MG63 (cell line): ENCODE measurements at places on chromosomes 1 and 21. TPM values are rescaled to one million over a fixed set of nuclear protein-coding genes. Genes with fewer than 3 reads are reported as not detected.

GRCh38 chr1:26938004-26938658, 16.6 kb downstream of the NUDC start:
- DNase-seq: no peak

DNA sequence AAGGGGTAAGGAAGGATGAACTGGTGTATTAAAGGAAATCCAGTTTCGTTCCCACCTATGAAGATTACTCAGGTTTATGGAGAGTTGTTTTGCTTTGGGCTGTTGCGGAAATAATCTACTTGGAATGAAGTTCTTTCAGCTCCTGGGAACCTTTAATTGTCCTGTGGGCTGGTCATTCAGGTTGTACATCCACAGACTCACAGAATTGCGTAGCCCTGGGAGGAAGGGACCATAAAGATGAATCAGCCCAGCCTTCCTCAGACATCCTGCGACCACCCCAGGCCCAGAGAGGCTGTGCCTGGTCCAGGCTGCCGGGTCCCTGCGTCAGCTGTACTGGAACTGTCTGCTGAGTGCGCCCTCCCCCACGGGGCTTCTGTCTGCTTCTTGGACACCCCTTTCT, 72.7 kb downstream of the GALNT2 start:
- no peak for DNase-seq

GRCh38 chr1:16721871-16722641, 18.3 kb upstream of the RNU1-4 start:
- DNase-seq: no peak

DNA sequence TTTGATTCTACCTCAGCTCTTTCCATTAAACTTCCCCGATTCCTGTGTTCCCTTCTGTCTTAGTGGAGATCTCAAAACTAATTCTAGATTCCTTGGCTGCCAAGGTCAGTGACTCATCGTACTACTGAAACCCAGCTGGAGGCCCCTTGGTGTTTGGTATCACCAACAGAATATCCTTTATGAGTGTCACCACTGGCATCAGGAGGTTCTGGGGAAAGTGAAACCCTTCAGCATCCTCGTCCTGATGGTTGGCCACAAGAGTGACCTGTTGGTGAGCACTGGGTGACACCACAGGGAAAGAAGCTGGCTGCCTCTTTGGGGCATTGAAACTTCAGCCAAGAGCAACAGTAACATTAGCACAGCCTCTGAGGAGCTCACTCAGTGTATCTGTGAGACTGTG, 9.6 kb downstream of the RAB42 start:
- peak; percentile 82 for DNase-seq

- DNase-seq: no peak
Measured at GRCh38 chr21:24217151-24217550, 1390.1 kb downstream of the MRPL39 start.

DNA sequence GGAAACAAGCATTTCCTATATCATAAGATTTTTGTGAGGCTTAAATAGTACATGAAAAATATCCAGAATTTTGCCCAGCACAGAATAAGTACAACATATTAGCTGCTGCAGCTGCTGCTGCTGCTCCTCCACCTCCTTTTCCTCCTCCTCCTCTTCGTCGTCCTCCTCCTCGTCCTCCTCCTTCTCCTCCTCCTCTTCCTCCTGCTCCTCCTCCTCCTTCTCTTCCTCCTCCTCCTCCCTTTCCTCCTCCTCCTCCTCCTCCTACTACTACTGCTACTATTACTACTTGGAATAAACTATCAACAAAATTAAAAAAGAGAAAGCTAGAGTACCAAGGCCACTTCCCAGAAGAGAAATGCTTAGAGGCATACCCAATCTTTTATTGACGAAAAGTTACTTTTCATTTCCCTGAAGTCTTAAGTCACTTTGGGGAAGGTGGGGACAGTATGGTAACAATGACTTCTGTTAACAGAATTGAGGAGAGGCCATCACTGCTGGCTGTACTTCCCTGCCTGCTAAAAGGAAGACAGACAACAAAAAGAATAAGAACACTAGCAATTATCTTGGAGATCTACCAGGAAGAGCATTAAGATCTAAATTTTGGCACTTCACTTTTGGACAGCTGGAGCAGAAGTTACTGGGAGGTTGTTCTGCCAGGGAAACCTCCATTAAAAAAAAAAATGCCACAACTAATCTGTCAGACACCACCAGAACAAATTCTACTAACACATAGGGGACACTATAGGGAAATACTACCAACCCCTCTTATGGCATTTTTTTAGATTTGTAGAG, 7.1 kb downstream of the DENND1B start:
- DNase-seq: no peak

GRCh38 chr1:171965777-171966176, 124.5 kb downstream of the DNM3 start:
- no peak for DNase-seq

GRCh38 chr1:93717640-93718039, 36.0 kb upstream of the BCAR3 start:
- DNase-seq: no peak

- no peak for DNase-seq
Measured at GRCh38 chr1:240109920-240110636, 18.4 kb downstream of the FMN2 start.

- DNase-seq: no peak
Measured at GRCh38 chr1:230125640-230126528, 58.8 kb downstream of the GALNT2 start.

DNA sequence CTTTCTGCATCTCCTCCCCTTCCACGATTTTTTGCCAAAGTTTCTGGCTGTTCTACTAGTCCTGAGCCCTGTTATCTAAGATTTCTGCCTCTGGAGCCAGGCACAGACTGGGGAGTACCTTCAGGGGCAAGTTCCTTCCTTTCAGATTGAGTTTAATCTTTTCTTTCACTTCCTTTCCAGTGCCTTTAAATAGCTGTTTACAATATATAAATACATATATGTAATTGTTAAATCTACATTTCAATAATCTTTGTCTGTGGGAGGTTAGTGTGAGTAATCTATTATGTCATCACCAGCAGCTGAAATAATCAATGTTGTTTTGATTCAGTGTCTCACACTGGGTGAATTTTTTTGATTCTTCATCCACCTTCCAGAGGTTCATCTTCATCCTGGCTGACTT, 31.8 kb downstream of the DIPK1A start:
- DNase-seq: no peak

- peak; percentile 59 for DNase-seq
Measured at GRCh38 chr1:28091043-28091781, 2.8 kb upstream of the EYA3 start.

GRCh38 chr1:12475101-12475500, 142.9 kb downstream of the DHRS3 start:
- no peak for DNase-seq

- DNase-seq: no peak
Measured at GRCh38 chr1:6852136-6852890, 67.1 kb downstream of the CAMTA1 start.

GRCh38 chr1:154198756-154199562, 7.1 kb upstream of the TPM3 start:
- DNase-seq: peak; percentile 9

DNA sequence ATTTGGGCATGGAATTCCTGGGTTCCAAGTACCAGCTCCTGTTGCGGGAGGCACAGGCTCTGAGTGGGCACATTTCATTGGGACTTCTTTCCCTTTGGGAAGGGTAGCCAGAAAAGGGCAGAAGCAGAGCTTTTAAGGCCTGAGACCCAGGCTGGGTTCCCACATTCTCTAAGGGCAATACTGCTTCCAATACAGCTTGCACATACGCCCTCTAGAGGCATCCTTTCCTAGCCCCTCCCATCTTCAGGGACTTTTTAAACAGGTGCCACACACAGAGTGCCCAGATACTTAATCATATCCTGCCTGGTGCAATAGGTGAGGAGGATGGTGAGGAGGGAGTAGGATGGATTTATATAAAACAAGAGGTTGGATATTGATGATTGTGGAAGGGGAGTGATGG, 5.7 kb downstream of the GPR88 start:
- DNase-seq: no peak

DNA sequence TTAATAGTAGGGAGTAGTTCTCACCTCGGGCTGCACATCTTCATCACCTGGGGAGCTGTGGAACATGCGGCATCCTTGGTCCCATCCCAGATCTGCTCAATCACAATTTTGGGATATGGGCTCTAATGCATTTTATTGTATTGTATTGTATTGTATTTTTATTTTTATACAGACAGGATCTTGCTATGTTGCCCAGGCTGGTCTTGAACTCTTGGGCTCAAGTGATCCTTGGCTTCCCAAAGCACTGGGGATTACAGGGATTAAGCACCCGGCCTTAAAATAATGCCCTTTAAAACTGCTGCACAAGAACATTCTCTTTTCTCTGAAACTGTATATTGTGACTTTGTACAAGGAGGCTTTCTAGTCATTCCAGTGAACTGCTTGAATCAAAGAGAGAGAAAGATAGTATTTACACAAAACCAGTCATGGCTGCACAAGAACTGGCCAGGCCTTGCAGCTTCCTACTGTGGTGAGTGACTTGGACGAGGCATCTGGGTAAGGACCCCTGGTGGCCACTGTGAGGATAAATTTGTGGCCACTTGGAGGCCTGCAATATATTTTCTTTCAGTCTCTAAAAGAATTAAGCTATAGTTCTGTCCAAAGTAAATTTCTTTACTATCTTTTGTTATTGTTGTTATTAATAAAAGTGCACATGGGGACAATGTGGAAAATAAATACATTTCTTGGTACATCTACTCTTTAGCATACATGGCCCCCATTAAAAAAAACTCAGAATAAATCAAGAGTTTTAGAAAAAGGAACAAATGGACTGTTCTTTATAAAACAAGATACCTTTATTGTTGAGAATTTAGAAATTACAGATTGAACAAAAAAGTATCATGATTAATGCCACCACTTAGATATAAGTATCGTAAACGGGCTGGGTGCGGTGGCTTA, 48.0 kb downstream of the TBCE start:
- DNase-seq: peak; percentile 77

GRCh38 chr1:106502659-106503058, 553.8 kb upstream of the PRMT6 start:
- DNase-seq: no peak

GRCh38 chr1:222754366-222755139, 17.6 kb downstream of the FAM177B start:
- DNase-seq: peak; percentile 99

DNA sequence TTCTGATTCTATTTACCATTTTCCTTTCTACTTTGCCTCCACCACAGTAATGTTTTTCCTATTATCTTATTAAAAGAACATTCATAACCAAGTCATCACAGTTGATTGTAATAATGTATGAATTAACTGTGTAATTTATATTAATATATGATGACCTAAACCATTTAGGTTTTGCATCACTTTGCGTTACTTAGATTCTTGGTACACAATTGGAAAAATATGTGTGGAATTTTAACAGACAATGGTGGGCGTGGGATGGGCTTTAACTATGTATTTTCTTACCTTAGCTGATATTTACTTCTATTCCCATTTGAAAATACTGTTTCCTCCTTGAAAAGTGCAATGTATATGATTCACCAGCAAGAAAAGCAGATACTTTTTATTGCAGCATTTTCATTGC, 3.6 kb downstream of the KRTAP21-3 start:
- DNase-seq: no peak

DNA sequence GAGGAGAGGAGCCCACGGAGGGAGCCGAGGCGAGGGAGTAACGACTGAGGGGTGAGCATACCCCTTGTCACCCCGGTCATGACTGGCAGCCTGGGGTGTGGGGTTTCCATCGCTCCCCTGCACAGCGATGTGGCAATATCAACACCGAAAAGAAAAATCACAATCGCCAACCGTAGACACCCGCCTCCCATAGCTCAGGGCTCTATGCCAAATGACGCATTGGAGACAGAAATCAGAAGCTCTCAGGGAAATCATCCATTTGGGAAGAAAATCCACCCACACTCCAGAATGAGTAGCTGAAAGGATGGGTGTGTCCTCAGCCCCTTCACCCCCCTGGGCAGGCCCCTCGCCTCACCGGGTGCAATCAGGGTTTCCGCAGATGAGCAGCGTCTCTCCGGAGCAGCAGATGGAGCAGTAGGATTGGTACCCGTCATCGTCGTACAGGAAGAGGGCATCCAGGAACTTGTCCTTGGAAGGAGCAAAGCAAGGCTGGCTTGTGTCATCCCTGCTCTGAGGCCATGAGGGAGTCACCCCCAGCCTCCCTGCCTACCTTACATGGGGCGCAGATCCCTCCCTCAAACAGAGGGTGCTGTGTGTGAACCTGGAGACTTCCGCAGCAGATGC, 2.5 kb downstream of the DNMT3L start:
- DNase-seq: no peak

GRCh38 chr1:109527098-109527811, 12.4 kb upstream of the GPR61 start:
- no peak for DNase-seq

GRCh38 chr1:54842206-54842915, 41.2 kb upstream of the TTC22 start:
- no peak for DNase-seq

GRCh38 chr1:166900987-166901386, 24.9 kb upstream of the TADA1 start:
- no peak for DNase-seq

GRCh38 chr21:25801217-25802014, 66.6 kb downstream of the GABPA start:
- DNase-seq: peak; percentile 80

- peak; percentile 95 for DNase-seq
Measured at GRCh38 chr1:40531381-40532061, at the start of gene ZNF684. ZNF684 (plus strand) TSS chr1:40531637; CDS start chr1:40533167, 1,530 bp downstream.

DNA sequence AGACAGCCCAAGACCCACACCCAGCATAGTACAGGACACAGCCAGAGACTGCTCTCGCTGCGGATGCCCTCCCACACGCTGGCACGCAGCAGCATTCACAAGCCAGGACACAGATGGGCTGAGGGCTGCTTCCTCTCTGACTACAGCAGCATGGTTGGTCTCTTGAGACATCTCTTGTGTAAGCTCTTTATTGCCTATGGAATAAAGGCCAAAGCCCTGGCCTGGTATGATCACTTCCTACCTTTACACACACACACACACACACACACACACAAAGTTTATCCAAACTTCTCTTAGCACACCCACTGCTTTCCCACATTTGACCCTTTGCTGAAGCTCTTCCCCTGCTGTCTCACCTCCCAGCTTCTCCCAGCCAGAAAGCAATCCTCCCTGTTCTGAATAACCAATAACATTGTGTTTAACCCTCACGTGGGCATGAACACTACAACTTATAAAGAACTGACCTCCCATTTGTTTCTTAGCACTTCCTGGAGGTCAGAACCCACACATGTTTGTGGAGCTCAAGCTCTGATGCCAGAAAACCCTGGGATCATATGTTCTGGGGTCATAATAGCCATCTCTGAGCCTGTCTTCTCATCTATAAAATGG, 1.2 kb upstream of the LUZP1 start:
- DNase-seq: peak; percentile 85

GRCh38 chr1:214328770-214329469, 48.0 kb downstream of the SMYD2 start:
- DNase-seq: peak; percentile 73

- DNase-seq: no peak
Measured at GRCh38 chr21:35399002-35399530, 350.0 kb upstream of the RUNX1 start.

The WNT3A gene
- total RNA-seq: 0.52 TPM in 1 of 2 replicates, not detected in the other

The SELENBP1 gene
- total RNA-seq: 6.0 and 10.2 TPM in 2 replicates

The CD84 gene
- not detected in 2 replicates for total RNA-seq

The ESPN gene
- not detected in 2 replicates for total RNA-seq

The LY9 gene
- not detected in 2 replicates for total RNA-seq

The ASPM gene
- 18.7 and 36.6 TPM in 2 replicates for total RNA-seq

The HES3 gene
- total RNA-seq: not detected in 2 replicates

The DCDC2B gene
- not detected in 2 replicates for total RNA-seq

The PADI2 gene
- 0.20 TPM in 1 of 2 replicates, not detected in the other for total RNA-seq

The SLAMF8 gene
- not detected in 2 replicates for total RNA-seq

The HFM1 gene
- total RNA-seq: 0.07 TPM in 1 of 2 replicates, not detected in the other
